ENCODE measurements at places on chromosomes 5 and 9.
A peak's percentile ranks its signal among the peaks of the same experiment; 100 is the strongest.

GRCh38 chr9:7828334-7828733 lies 28.8 kb upstream of the DMAC1 start:
- no peak for DNase-seq

DNA sequence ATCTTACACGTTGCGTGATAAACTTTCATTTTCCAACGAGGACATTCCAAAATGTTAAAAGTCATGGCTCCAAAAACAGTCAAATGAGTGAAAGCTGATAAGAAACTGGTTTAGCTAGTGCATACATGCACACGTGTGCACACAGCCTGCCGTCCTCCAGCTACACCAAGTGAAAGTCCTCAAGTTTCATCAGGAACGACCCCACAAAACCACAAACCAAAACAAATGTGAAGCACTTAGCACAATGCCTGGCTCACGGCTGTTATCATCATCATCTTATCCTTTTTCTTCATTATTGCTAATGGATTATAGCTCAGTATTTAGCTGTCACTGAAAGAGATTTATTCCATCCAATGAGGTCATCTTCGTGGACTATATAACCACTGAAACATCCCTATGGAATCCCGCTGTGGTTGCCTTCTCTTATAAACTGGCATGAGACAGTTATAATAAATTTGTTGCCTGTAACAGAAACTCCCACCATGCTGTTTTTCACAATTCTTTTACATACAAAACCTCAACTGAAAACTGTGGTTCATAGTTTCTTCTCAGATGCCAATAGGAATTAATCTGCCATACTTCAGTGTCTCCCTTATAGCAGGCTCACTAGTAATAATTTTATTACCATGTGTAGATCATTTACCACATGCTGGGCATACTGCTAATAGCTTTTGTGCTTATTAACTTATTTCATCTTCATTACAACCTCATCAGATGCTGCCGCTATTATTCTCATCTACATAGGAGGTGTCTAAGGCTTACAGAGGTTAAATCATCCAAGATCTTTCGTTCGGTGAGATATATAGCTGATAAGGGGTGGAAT lies 56.1 kb downstream of the SAXO1 start:
- DNase-seq: peak; percentile 48

- DNase-seq: peak; percentile 72
Observed at GRCh38 chr9:37905131-37905505, 1.2 kb upstream of the SLC25A51 start.

DNA sequence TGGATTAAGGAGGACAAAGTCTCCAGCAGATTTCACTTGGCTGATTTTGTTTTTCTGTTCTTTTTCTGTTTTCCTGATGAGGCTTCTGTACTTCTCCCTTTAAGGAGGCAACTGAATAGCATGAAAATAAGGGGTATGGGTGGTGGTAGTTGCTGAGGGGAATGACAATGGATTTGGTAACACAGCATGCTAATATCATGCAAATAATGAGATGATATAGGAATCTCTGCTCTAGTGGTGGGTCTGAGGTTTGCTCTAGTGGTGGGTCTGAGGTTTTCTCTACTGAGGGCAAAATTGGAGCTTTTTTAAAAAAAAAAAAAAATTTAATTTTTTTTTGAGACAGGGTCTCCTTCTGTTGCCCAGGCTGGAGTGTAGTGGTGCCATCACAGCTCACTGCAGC lies 139.7 kb downstream of the C9orf152 start:
- no peak for DNase-seq

- DNase-seq: no peak
Observed at GRCh38 chr5:12284604-12285003, 380.4 kb upstream of the CTNND2 start.

GRCh38 chr5:58670582-58670981 lies 87.7 kb downstream of the RAB3C start:
- peak; percentile 13 for DNase-seq
